NCI-H2081 treated with DMSO at 0.1 percent for 48 hours (cell line): ENCODE measurements at places on chromosomes 5 and 9.

DNA sequence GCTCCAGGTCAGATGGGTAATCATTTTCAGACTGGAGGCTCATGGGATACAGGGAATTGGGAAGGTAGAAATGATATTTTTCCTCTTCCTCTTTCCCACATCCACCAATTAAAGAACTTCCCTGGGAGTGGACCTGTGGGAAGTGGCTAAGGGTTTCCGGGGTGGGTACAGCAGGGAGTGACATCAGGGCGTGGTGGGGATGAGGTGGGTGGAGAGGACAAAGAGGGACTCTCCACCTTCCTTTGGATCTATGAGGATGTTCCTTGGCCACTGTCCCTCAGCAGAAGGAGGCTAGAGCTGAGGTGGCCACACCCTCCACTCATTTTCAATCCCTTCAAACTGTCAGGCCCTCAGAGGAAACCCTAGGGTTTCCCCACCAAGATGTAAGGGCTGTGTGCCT, 54.7 kb downstream of the IRF1 start:
- no peak for DNase-seq

GRCh38 chr5:136890431-136891148, 525.2 kb upstream of the TRPC7 start:
- no peak for DNase-seq

GRCh38 chr9:135819905-135820304, 87.4 kb downstream of the CAMSAP1 start:
- no peak for DNase-seq

- no peak for DNase-seq
Observed at GRCh38 chr5:60829490-60830266, 14.4 kb downstream of the ELOVL7 start.

DNA sequence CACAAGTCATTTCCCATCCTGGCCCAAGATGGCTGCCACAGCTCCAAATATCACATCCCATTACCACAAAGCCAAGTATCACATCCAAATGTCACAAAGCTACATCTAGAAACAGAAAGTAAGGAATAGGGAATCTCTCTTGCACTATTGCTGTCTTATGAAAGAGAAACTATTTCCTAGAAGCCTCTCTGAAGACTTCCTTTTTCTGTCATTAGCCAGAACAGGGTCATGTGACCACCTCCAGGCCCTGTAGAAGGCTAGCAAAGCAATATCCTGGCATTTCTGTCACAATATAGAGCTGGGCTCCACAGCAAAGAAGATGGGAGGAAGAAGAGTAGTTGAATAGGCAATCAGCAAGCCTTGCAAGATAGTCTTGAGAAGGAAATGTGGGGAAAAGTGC, 99.2 kb downstream of the SH3TC2 start:
- no peak for DNase-seq

DNA sequence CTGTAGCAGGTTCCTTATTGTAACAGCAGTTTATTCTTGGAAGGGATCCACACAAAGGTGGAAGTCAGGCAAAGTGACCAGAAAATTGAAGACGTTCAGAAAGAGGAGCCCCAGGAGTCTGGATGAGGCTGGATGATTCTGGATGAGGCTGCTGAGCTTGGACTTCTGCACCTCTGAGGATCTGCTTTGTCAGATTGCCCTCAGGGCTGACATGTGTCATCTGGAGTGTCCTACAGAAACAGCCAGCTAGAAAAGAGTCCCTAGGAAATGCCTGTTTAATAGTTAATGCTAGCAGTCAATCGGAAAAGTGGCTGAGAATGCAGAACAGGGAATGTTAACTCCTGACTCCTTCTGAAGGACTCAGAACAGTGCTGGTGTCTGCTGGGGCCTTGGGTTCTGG, 236.4 kb downstream of the LRRC70 start:
- DNase-seq = no peak
